ENCODE measurements at places on chromosomes 16 and 17.
A peak's percentile ranks its signal among the peaks of the same experiment; 100 is the strongest.

- no peak for DNase-seq
These were observed 29.8 kb downstream of the PRSS54 start for GRCh38 chr16:58264961-58265479.

GRCh38 chr16:27902551-27902950 is 161.0 kb downstream of the GSG1L start:
- DNase-seq = no peak

GRCh38 chr17:53321651-53322050 is 501.1 kb upstream of the KIF2B start:
- no peak for DNase-seq

GRCh38 chr17:66343531-66344078 is 41.2 kb downstream of the PRKCA start:
- DNase-seq = no peak

- no peak for DNase-seq
These were observed 492 bp upstream of the CAMTA2 start for GRCh38 chr17:4987767-4988567.

DNA sequence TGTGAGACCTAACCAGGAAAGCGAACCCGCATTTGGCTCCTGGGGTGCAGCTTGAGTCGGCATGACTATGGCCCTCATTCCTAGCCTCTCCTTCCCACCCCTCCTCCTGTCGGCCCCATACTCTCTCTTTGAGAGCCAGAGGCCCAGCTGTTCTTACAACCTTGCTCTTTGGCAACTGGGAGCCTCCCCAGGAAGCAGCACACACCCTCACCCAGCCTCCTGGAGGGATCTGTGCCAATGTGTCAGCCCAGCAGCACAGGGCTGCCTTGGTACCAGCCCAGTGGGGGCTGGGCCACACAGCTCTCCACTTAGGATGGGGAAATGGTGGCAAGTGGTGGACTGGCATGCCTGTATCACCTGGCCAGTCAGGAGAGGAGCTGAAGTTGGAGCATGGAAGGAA is 70.3 kb upstream of the LGALS9 start:
- no peak for DNase-seq

- no peak for DNase-seq
These were observed 1.2 kb downstream of the TBX2 start for GRCh38 chr17:61400717-61401388.

GRCh38 chr16:12455287-12455798 is 348.3 kb downstream of the CPPED1 start:
- DNase-seq = peak; percentile 77

DNA sequence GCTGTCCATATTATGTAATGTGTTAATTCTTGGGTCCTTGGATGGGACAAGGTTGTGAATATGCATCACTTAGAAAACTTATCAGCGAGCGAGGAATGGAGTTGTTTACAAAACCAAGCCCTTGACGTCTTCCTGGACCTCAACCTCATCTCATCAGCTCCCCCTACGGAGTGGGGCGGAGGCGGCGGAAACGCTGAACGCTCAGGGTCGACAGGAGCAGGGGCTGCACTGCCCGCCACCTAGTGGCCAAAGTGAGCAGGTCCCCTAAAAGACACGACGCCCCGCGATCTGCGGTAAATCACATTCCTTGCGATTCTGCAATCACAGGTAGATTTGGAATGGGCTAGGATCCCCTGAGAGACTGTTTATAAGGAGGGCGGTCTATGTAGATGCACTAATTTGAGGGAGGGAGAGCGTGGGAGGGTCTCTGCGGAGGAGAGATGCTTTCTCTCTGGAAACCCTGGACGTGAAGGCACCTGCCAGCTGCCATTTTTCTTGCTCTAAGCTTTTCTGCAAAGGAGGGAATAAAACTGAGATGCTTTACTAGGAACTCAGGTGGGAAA is 5.4 kb upstream of the ICAM2 start:
- peak; percentile 82 for DNase-seq

DNA sequence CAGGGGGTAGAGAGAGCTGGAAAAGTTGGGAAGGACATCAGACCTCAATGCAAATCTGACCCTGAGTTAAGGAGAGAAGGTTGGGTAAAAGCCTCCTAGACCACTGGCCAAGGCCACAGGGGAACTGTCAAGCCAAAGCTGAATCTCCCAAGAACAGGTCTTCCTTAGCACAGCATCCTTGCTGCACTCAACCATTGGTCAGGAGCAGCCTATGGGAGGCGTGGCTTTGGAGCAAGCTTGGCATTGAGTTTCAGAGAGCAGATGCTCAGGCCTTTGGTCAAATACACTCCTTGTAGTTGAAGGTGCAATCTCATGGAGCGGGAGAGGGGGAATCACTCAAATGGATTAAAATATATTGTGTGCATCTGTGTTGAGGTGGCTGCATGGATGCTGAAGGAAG is 21.8 kb downstream of the SOX9 start:
- no peak for DNase-seq

DNA sequence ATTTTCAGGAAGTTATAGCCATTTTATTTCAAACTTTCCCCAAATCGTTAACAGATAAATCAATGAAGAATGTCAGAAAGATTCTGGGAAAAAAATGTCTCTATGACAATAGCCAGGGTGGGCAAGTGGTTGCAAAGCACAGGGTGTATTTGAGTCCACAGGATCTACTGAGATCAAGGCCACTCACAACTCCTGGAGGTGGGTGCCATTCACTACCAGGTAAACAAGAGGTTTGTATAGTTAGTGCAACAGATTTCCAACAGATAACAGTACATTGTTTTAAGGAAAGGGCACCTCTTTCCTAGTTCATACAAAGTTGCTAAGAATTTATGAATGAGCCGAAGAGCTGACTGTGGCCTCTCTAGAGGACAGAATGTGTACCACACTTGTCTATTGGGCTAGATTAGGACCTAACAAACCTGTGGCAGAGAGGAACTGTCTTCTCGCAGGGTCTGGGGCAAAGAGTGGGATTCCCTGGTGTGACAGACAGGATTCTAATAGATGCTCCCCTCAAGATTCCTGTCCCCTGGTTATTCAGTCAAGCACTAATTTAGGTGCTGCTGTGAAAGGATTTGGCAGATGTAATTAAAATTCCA is 52.0 kb upstream of the ZNF629 start:
- DNase-seq = no peak

GRCh38 chr17:63029541-63029940 is 63.5 kb downstream of the TANC2 start:
- DNase-seq = no peak

DNA sequence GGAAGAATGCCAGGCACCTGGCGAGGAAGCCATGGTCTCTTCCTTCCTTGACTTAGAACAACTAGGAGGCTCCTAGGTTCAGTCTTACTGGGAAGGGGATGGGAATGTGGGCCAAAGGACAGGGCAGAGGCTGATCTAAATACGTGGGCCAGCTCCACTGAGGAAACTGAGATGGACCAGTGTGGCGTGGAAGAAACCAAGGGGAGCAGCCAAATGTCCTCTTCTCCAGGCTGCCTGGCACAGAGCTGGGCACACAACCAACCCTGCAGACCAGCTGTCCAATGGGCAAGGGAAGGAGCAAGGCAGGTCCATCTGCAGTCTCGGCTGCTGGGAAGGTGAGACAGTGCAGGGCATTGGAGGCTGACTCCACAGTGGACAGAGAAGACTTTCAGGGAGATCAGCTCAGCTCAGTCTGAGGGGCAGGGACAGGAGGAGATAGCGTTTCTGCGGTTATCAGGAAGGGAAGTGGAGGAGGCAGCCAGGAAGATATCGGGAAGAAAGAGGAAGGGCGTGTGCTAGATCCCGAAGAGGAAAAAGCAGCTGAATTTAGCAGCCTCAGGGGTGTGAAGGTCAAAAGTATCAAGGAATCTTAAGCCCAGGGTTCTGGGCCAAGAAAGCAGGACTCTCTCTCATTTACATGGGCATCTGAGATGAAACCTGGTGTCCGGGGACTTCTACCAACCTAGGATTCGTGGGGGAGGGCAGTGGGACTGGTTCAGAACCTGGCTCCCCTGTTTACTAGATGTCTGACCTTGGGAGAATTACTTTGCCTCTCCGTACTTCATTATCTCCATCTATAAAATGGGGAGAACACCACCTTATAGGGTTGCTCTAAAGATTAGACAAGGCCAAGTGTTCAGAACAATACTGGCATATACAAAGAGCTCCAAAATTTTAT is 1.8 kb downstream of the KIFC3 start:
- no peak for DNase-seq

- peak; percentile 60 for DNase-seq
These were observed 8.5 kb upstream of the ICAM2 start for GRCh38 chr17:64028874-64029464.

GRCh38 chr17:50594128-50594823 is 33.8 kb downstream of the CACNA1G start:
- DNase-seq = no peak

GRCh38 chr16:62194828-62195227 is 158.6 kb upstream of the CDH8 start:
- no peak for DNase-seq

- DNase-seq = peak; percentile 20
These were observed 24.5 kb downstream of the STXBP4 start for GRCh38 chr17:54992797-54993639.

GRCh38 chr16:88730632-88731607 is 24.6 kb downstream of the CTU2 start:
- no peak for DNase-seq

DNA sequence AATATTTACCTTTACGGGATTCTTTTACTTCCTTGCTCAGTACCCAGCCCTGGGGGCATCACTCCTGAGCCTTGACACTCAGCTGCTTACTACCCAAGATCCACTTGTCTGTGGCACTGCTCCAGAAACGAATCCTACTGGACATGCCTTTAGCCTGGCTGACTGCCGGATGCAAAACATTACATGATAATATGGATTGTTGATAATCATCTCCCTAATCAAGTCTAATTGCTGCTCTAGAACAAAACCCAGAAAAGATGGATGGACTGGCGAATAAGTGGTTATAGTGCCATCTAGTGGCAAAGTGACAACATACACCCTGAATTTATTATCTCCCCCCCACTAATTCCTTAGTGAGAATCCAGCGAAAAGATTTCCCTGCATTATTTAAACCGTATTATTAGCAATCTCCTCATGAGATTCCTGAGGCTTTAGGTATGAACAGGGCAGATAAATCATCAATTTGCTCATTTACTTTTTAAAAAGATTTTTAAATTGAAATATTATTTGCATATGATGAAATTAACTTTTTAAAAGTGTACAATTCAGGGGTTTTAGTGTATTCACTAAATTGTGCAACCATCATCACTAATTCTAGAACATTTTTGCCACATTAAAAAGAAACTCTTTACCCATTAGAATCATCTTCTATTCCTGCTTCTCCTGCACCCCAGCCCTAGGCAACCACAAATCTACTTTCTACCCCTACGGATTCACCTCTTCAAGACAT is 61.6 kb downstream of the RGS9 start:
- peak; percentile 12 for DNase-seq

GRCh38 chr16:12681653-12682052 is 122.0 kb downstream of the CPPED1 start:
- DNase-seq = no peak
